ENCODE measurements at places on chromosomes 3 and 15.

- no peak for DNase-seq
These were observed 6.4 kb downstream of the DUT start for GRCh38 chr15:48337607-48338006.

DNA sequence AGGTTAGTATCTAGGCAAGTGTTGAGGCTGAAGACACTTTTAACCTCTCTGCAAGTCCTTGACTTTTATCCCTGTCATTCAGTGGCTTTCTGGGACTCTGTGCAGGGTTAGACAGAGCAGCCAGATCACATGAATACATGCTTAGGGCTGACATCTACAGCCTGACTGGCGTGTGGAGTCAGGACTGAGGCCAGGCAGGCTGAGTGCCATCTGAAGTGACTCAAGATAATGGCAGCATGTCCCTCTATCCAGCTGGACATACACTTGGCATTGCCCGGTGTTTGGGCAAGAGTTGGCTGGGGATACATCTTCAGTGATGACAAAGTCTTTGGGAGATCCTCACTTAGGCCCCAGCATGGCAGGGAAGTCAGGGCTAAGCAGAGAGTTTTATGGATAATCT is 22.4 kb downstream of the DUOX2 start:
- no peak for DNase-seq

- DNase-seq: no peak
These were observed 172.4 kb downstream of the OXSM start for GRCh38 chr3:25962255-25962654.

DNA sequence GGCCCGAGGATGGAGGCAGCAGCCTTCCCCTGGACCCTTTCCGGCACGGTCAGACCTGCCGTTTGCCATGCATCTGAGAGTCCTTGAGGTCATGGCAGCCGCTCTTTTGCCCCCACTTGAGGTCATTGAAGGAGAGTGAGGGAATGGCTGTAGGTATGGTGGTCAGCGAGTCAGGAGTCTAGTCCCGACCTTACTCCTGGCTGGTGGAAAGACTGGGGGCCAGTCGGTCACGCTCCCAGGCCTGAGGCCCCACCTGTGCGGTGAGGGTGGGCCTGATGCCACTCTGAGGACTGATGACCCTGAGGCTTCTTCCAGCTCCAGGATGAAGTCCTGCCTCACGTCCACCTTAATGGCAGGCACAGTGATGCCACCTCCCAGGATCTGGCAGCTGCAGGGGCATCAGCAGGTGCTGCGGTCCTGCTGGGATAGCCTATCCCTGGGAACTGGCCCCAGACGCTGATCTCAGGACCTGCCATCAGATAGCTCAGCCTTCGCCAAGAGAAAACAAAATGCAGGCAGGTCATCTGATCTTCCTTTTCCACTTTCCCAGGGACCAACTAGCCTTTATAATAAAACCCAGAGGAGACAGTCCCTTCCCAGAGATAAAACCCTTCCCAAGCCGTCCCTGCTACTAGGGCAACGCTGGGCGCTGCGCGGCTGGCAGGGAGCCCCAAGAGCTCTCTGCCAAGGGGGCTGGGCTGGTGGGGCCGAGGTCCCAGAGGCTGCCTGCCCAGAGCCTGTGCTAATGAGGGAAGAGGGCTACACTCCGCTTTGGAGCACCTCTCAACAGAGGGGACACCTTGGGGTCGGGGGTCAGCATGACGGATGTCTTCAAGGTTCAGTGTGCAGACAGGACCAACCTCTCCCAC is 42.2 kb downstream of the TM2D3 start:
- DNase-seq: no peak

DNA sequence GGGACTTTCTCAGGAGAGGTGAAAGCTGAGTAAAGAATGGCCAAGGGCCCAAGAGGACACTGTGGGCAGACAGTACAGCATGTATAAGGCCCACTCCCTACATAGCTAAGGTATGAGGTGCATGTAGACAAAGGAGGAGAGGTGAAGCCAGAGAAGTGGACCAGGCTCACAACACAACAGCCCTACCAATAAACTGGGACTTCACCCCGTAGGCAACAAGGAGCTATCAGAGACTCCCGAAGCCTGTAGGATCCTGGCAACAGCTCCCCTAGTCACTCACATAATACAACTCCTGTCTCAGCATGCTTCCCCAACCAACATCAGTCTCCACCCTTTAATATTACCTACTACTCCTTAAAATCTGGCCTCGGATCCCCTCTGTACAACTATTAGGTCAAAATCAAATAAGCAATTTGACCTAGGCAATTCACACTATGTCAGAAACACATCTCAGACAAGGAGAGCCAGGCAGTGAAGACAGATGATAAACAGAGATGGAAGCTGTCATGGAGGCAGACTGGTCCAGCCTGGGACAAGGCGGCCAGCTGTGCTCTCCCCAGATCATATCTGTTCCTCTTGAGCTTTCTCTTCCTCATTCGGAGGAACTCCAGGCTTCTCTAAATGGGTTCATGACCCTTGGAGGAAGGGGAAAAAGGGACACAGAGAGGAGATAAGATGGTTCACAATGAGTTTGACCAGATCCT is 1.4 kb downstream of the XXYLT1 start:
- DNase-seq: no peak
